ENCODE measurements at places on chromosomes 5 and 9.

- no peak for DNase-seq
These were observed 5.8 kb downstream of the SPATA31E1 start for GRCh38 chr9:87888501-87888900.

DNA sequence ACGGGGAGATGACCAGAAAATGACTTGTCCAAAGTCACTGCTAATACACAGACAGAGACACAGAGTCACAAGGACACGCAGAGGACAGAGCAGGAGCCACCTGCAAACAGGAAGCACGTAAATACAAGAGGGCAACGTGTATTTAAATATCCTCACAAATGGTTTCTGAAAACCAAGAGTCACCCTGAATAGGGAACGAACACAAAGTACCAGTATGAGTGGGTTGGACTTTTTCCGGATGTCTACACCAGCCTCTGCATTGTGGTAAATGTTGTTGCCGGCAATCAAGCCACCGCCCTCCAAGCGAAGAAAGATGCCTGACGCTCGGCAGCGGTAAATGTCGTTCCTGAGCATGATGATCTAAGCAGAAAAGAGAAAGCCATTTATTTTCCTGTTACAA is 44.5 kb downstream of the FBXO10 start:
- no peak for DNase-seq

DNA sequence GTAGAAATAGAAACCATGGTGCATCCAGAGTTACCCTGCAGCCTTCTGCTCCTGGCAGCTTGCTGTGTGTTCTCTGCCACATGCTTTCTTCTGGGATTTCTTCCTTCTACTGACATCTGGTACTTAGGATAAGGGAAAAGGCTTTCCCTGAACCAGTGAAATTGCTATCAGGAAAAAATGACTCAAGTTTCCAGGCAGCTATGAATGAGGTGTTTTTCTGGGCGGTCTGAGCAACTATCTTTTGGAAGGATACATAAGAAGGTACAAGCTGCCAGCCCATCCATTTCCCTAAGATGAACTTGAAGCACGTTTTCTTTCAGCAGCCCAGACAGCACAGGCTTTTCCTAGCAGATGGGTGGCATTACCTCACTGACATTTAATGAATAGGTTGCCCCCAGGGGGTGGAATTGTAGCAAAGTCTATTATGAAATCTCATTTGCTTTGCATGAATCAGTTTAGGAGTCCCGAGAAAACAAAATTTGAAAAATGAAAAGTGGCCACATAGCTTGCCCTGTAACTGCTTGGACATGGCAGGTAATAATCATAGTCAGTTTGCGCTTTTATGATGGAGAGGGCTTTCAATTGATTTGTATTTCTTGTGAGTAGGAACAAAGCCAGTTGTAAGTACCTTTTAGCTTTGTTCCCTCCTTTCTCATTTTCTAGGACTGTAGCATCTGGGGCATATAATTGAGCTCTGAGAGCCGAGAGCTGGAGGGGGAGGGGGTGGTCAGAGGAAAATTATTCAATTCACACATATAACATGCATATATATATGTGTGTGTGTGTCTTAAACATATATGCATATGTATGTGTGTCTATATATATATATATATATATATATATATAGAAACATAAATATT is 108.5 kb downstream of the C9orf152 start:
- DNase-seq: no peak

DNA sequence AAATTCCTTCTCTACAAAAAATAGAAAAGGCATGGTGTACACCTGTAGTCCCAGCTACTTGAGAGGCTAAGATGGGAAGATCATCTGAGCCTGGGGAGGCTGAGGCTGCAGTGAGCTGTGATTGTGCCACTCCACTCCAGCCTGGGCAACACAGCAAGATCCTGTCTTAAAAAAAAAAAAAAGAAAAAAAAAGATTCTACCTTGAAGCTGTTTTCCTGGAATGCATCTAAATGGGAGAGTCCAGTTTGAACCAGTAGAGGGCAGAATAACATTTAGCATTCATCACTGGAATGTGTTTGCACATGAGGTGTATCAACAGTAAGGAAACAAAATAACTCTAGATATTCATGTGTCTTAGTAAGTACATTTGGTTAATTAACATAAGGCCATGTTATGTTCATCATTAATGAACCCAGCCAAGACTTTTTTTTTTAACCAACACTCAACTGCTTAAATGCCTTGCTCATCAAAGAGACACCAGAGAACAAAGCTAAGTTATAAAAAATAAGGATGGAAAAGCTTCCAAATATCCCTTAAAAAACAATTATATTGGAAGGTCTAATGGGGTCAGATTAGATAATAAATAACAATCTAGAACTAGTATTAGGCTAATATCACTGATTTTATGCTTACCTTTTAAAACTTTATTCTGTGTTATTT is 16.1 kb downstream of the IFNE start:
- DNase-seq: peak; percentile 84

GRCh38 chr5:176773408-176774035 is 36.8 kb upstream of the UNC5A start:
- no peak for DNase-seq

DNA sequence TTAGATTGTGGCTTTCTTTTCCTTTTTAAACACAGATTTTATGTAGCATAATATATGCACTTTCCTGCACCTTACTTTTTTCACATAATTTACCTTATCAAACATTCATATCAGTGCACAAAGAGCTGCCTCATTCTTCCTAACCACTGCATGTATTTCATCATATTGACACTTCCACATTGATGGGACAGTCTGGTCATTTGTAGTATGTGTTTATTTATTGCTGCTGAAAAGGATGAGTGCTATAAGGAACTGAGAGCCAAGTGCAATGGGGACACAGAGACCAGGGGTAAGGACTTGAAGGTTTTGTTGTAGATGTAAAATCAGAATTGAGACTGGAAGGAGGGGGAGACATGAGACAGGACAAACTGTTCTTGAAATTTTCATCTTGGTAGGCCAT is 193.8 kb downstream of the SMARCA2 start:
- DNase-seq: no peak

DNA sequence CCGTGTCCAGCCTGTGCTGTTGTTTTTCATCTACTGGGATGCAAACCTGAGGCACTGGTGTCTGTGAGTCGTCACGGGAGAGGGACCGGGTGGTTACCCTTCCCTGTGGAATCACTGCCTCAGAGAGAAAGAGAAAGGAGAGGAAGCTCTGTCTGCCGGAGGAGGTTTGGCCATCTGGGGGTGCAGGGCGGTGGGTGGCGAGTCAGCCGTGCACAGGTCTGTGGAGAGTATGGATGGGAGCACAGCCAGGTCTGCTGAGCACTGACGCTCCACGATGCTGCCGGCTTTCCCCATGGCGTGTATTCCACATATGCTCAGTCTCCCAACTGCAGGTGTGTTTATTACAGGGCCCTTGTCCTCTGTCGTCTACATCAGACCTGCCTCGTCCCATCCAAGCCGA is 395.2 kb upstream of the IRX4 start:
- DNase-seq: no peak

DNA sequence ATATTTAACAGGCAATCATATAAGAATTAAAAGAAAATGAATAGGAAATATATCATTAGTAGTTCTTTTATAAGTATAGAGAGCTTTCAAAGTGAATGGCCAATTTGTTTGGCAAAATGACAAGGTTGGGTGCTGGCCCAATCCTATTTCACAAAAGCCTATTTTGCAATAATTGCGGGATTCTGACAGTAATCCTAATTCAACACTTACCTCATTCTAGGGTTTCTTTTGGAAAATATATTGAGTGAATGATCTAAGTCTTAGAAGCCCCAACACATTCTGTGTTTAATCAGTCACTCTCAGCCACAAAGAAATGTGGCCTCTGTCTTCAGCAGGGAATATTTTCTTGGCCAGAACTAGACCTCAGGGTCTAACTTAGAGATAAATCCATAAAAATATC is 835.9 kb upstream of the ZNF608 start:
- DNase-seq: no peak

GRCh38 chr9:95570150-95570549 is 53.4 kb upstream of the PTCH1 start:
- peak; percentile 44 for DNase-seq

GRCh38 chr9:7185612-7186011 is 427.8 kb downstream of the KDM4C start:
- peak; percentile 67 for DNase-seq

- no peak for DNase-seq
These were observed 391.5 kb downstream of the FGF10 start for GRCh38 chr5:43997647-43998272.

GRCh38 chr5:37900692-37901091 is 60.9 kb upstream of the GDNF start:
- peak; percentile 46 for DNase-seq

DNA sequence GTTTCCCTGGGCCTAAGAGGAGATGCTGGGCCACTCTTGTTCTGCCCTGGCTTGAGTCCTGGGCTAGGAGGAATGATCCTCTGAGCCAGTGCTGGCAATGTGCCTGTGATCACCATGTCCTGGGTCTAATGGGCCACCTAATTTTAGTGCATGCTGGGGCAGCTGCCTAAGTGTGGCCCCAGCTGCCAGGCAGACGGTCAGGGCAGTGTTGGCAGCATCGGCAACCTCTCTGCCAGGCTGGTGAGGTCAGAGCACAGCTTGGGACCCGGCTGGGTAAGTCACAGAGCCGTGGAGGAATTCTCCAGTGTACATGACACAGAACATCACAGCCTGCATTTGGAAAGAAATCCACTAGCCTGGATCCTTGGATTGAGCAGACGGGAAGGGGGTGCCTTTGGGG is 21.4 kb upstream of the PITX1 start:
- DNase-seq: no peak

DNA sequence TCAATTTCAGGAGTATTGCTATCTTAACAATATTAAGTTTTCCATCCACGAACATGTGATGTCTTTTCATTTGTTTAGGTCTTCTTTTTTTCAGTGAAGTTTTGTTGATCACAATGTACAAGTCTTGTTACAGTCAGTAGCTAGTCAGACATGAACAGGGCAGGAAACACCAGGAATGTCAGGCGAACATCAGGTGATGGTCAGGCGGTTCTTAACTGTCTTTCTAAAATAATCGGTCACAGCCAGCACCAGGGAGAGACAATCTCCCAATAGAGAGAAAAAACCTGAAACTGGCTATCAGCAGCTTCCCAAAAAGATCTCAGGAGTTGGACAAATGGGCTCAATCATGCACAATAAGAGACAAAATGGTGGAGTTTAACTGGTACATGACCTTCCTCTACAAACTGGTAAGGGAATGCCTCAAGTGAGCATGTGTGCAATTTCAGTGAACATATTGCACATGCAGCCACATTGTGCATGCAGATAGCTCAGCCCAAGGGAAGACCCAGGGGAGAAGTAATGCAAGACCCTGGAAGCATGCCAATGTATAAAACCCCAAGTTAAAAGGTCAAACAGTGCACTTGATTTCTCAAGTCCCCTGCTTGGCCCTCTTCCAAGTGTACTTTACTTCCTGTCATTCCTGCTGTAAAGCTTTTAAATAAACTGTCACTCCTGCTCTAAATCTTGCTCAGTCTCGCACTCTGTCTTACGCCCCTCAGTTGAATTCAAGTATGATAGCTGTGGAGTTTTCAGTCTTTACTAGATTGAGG is 176.1 kb upstream of the RASEF start:
- no peak for DNase-seq

DNA sequence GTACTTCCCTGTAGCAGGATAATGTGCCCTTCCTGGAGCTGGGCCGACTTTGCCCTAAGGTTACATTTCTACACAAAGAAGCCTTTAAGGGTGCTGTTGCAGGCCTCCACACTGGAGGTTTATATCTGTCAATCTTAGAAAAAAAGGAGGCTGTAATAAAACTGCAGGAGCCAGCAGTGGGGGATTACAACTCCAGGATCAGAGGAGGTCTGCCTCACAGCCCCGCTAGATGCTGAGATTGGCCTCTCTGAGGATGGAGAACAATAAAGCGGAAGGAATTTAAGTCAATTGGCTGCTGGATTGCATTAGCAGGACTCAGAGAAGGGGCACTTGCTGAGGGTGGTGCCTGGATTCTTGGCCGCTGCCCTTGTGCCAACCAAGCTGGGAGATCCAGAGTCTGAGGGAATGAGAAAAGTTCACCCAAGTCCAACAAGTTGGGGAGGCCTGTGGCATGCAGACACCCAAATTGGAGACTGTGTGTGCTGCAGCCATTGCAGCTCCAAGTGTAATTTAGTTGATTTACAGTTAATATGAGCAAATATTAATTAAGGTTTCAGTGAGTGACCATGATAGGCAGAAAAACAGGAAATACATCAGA is 99.0 kb upstream of the SSBP2 start:
- no peak for DNase-seq

DNA sequence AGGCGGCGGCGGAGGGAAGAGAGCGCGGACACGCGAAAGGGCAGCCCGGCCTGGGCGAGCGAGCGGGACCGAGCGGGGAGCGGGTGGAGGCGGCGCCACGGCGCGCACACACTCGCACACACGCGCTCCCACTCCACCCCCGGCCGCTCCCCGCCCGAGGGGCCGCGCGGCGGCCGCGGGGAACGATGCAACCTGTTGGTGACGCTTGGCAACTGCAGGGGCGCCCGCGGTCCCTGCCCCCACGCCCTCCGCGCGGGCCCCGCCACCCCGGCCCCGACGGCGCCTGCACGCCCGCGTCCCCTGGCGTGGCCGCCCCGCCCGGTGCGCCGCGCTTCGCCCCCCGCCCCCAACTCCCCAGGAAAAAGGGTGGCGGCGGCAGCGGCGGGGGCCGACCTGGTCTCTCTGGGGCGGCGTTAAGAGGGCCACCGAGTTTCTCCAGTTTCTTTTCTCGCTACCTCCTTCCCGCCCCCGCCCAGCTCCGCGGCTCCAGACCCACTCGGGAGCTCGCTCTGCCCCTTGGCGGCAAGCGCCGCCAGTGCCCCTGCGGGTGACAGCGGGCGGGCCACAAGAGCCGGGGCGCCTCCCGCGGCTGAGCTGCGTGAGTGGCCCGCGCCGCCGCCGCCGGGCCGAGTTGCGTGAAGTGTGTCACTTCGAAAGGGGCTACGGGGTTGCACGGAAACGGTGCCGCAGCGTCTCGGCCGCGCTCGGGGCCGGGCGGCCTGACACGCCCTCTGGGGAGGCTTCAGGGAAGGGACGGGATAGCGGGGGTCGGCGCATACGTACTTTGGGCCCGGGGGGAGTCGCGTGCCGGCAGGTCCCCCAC is at the start of gene NR3C1:
TSS of gene NR3C1 (minus strand) at position 94 of the 823 bp plus-strand sequence. CDS start 2,847 bp downstream, outside the sequence.
- peak; percentile 66 for DNase-seq
